DMS153 (cell line): ENCODE measurements at places on chromosomes 7 and 10.

GRCh38 chr7:65430344-65431186 lies 56.9 kb downstream of the ZNF92 start:
- DNase-seq = no peak

DNA sequence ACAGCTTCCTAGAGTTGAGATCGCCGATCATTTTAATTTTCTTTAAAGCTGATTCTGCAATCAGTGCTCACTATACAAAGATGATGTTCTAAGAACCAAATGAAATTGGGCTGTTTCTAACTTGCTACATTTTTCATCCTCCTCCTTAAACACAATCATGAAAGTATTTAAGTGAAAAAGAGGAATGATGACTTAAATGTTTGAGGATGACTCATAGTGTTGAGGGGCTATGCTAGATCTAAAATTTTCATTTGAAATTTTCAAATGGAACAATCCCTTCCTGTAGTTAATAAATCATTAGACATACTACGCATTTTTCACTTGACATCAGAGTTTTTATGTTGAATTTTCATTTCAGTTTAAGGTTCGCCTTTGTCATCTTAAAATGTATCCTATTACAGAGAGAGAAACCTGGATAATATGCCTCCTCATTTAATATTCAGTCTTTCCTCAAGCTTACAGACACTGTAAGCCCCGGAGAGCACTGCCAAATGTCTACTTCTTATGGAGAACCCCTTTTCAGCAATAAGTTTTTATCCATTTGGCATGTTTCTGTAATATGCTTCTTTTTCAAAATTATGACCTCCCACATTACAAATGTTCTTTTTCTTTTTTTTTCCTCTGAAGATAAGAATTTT lies 499.6 kb downstream of the MAGI2 start:
- no peak for DNase-seq

DNA sequence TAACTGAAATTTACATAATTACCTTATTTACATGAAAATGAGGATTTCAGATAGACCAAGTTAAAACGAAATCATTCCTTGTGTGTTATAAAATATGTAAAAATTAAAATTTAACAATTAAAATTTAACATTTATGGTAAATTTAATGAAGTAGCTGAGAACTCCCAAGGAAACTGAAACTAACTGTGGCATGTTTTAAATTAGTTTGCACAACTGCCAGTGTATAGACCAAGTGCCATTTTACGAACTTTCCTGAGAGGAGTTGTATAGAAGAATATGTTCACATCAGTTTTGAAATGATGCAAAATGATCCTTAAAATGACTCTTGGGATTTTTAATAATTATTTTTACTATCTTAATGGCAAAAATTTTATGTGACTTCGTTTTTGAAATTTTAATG lies 23.6 kb downstream of the PDLIM1 start:
- no peak for DNase-seq

- no peak for DNase-seq
Observed at GRCh38 chr7:2114052-2114451, 118.7 kb downstream of the MAD1L1 start.

- DNase-seq = no peak
Observed at GRCh38 chr7:20385126-20385525, 54.4 kb downstream of the ITGB8 start.

GRCh38 chr7:28784171-28784902 lies 173.8 kb downstream of the TRIL start:
- no peak for DNase-seq

GRCh38 chr7:69598487-69599285 lies 411 bp downstream of the AUTS2 start:
- DNase-seq = peak; percentile 67

GRCh38 chr10:65030263-65030662 lies 1509.1 kb downstream of the REEP3 start:
- DNase-seq = no peak

DNA sequence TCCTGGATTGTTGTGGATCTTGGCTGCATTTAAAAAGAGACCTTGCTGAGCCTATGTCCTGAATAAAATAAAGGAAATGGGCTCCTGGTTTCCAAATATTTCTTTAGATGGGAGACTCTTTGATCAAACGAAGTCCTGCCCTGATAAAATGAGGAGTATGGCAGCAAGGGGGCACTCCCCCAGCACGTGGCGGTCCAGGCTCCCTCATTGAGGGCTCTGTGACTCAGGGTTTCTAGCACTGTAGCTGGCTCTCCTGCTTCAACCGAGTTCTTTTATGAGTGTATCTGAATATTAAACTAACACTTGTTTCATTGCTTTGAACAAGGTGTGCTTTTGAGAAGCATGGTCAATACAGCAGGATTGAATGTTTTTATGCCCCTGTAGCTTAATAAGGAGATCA lies 114.2 kb downstream of the AVL9 start:
- no peak for DNase-seq

GRCh38 chr10:48838834-48839233 lies 100.8 kb downstream of the LRRC18 start:
- no peak for DNase-seq

DNA sequence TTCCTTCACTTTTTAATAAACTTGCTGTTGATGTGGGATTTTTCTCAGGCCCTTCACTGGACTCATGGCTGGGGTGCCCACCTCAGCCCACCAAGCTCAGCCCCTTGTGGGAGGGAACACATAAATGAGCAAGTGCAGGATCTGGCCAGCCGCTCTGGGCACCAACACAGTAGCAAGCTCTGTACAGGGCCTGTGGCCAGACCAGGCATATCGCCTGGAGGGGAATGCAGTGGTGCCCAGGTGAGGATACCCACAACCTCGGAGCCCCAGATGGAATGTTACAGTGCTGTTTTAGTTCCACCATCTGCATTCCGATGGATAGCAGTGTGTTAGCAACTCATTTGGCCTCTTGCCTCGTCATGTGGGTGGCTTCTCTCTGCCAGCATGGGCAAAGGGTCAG lies 234.6 kb downstream of the PPP1R3A start:
- DNase-seq = no peak

- DNase-seq = no peak
Observed at GRCh38 chr10:92291616-92291865, 574 bp downstream of the MARCHF5 start.

DNA sequence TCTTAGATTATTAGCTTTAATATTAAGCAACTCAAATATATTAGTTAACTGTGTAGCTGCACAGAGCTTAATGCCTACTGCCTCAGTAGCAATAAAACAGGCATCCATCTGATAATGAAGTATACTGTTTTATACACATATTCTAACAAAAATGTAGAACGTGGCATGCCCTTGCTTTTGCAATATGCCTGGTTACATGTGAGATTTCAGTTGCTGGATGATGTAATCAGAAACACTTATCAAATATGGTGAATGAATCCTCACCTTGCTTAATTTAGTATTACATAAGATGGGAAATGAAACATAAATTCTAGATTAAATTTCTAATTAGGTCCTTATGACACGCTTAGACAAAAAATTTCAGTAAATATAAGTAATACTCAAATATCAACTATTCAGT lies 8.0 kb downstream of the DNAJC1 start:
- DNase-seq = no peak

DNA sequence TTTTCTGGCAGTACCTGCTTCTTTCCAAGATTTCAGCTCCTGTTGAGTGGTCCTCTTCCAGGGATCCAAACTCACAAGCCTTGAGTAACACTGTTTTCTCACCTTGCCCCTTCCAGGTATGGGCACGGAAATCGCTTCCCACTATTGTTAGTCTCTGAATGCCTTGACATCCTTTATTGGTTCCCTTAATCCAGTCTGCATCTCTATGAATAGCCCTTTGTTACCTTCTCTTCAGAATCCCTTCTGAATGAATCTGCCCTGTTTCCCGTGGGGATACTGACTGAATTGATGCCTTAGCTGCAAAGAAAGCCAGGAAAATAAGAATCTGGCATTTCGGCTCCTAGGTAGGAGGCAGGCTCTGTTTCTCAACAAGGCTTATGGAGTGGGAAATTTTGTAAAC lies 467.7 kb downstream of the PLXNA4 start:
- no peak for DNase-seq

GRCh38 chr10:76311752-76312636 lies 880.6 kb downstream of the LRMDA start:
- peak; percentile 28 for DNase-seq

GRCh38 chr10:86898511-86898910 lies 58.9 kb downstream of the MMRN2 start:
- no peak for DNase-seq

DNA sequence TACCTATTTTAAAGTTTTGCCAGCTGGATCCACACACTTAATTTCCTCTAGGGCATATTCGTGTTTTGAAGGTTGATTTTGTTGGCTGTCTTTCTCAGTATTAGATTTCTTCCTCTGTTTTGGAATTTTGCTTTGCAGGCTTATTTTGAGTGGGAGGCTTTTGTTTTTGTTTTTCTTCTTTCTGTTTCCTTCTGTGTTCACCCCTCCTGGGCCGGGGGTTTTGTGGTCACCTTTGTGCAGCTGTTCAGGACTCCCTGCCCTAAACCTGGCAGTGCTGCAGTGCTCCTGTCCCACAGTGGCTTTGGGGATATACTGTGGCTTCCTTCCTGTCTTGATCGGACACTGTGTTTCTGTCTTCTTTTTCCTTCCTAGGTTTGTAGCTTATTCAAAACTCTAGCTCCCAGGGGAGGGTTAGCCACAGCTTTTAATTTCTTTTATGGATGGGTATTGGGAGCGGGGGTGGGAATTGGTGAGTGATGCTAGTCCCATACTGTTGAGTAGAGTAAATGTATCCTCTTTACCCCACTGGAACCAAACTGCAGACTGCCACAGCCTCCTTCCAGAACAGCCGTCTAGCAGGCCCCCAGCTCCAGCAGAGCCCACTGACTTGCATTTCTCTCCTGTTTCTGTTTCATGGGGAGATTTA lies 228.7 kb upstream of the FZD8 start:
- no peak for DNase-seq

DNA sequence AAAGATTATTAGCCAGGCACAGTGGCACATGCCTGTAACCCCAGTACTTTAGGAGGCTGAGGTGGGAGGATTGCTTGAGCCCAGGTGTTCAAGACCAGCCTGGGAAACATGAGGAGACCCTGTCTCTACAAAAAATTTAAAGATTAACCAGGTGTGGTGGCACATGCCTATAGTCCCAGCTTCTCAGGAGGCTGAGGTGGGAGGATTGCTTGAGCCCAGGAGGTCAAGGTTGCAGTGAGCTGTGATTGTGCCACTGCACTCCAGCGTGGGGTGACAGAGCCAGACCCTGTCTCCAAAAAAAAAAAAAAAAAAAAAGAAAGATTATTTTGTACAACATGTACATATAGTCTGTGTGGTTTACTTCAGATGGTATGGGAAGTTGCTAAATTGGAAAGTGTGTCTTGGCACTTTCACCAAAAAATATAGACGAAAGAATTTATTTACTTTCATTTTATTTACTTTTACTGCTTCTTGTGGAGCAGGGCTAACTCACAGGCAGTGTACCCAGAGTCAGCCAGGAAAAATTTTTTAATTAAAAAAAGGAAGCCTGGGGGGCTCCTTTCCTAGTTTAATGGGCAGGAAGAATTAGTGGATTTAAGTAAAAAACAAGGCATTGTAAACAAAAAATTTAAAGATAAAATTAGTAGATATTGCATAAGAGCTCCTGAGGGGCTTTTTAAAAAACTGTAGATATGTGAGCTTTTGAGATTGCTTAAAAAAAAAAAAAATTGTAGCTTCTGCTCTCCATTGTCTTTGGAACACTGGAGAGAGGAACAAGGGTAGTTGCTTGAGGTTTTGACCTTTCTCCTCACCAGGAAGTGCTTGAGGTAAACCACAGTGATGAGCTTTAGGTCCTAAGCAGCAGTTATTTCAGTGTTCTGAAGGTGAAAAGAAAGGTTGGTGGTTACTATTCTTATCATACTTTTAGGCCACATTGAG lies 44.6 kb upstream of the VDAC2 start:
- no peak for DNase-seq

GRCh38 chr10:71333129-71333887 lies 14.2 kb downstream of the SLC29A3 start:
- peak; percentile 72 for DNase-seq

- no peak for DNase-seq
Observed at GRCh38 chr10:15112657-15113056, 15.5 kb downstream of the RPP38 start.

GRCh38 chr7:133040178-133040577 lies 41.7 kb downstream of the CHCHD3 start:
- no peak for DNase-seq

- no peak for DNase-seq
Observed at GRCh38 chr7:145729691-145730090, 386.9 kb upstream of the CNTNAP2 start.

GRCh38 chr7:2471022-2471329 lies 5.2 kb downstream of the GRIFIN start:
- no peak for DNase-seq

GRCh38 chr7:3862774-3863173 lies 561.7 kb downstream of the SDK1 start:
- no peak for DNase-seq

DNA sequence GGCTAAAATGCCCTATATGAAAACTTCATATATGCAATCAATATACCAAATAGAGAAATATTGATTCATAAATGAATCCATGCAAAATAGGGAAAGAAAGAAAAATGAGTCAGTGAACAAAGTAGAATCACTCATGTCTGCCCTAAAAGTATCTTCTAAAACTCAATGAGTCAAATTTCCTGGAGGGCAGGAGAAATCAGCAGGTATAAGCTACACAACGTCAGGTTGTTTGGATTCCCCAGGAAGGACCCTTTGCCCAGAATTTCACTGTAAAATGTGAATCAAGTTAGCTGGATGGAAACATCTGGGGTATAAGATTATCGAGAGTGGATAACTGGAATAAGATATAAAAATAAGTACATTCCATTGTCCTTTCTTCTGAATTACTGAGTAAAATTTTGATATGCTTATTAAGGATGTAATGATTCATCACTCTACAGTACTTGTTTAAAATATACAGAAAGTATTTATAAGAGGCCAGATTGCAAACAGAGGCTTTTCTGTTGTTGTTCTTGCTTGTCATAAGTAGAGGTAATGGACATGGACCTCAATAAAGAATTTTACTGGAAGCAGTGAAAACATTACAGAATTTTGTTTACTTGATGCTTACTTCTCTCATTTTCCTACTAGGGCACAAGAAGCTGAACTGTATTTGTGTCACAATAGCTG lies 99.0 kb downstream of the AGMO start:
- no peak for DNase-seq

DNA sequence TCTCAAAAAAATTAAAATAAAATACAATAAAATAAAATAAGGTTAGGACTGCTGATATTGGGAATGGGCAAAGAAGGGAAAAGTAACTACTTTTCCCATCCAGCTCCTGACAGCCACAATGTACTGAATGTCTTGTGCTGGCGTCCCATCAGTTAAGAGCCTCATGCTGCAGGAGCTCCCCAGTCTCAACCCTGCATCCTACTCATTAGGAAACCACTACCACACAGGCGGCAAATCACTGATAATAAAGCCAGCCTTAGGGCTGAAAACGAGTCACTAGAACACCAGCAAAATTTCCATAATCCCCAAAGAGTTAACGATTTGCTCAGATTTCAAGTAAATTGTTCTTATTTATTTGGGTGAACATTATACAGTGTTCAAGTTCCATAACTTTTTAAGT lies 4.3 kb downstream of the YWHAG start:
- no peak for DNase-seq

DNA sequence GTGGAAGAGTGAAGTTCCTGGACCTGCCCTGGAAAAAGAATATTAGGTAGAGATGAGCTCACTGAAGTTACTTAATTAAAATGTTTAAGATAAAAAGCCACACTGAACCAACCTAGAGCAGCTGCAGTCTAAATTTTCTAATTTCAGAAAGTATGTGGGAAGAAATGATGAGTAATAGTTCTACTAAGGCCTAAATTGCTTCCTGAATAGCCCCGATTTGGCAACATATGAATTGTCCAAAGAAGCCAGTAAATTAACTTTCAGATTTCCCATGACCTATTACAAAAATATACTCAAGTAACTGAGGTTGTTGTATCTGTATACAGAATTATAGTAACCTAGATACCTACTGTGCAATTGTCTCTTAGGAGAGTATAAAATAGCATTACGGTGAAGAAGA lies 312.6 kb downstream of the IPMK start:
- no peak for DNase-seq
